ENCODE measurements at places on chromosomes 7 and 10.
A peak's percentile ranks its signal among the peaks of the same experiment; 100 is the strongest.

DNA sequence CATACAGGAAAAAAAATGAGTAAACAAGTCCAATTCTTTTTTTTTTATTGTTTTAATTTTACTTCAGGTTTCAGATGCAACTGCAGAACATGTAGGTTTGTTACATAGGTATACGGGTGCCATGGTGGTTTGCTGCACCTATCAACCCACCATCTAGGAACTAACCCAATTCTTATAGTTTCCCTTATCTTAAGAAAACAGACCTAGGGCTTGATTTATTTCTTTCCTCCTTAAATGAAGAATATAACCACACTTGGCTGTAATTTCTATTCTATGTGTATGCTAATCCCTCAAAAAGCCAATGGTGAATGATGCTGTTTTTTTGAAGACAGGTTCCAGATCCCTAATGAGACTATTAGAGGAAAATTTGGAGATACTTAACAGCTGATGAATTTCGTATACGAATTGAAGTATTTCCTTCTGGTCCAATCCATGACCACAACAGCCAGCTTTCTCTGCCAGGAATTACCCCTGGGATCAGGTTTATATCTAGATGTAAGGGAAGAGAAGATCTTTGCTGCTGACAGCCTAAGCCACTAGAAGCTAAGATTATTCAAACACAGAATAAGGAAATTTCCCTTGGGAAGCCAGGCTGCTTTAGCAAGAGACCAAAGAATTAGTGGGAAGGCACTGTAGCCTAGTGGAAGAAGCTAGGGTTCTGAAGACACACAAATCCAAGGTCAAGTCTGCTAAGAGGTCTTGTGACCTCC lies 115.8 kb downstream of the INHBA start:
- no peak for DNase-seq

DNA sequence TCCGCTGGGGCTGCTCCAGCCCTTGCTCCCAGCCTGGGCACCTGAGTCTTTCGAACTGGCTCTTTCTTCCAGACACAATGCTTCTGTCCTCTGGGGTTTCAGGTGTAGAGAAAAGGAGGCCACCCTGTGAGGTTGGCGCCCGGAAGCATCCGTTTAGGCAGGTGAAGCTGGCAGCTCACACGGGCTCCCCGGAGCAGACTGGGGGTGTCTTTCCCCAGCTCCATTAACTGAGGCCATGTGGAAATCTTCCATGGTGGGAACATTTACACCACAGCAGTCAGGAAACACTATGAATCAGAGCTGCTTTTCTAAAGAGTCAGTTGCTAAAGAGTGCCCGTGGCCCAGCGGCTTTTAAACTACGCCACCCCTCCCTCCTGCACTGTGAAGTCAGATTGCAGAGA lies 29.2 kb downstream of the PRKAG2 start:
- DNase-seq: no peak

DNA sequence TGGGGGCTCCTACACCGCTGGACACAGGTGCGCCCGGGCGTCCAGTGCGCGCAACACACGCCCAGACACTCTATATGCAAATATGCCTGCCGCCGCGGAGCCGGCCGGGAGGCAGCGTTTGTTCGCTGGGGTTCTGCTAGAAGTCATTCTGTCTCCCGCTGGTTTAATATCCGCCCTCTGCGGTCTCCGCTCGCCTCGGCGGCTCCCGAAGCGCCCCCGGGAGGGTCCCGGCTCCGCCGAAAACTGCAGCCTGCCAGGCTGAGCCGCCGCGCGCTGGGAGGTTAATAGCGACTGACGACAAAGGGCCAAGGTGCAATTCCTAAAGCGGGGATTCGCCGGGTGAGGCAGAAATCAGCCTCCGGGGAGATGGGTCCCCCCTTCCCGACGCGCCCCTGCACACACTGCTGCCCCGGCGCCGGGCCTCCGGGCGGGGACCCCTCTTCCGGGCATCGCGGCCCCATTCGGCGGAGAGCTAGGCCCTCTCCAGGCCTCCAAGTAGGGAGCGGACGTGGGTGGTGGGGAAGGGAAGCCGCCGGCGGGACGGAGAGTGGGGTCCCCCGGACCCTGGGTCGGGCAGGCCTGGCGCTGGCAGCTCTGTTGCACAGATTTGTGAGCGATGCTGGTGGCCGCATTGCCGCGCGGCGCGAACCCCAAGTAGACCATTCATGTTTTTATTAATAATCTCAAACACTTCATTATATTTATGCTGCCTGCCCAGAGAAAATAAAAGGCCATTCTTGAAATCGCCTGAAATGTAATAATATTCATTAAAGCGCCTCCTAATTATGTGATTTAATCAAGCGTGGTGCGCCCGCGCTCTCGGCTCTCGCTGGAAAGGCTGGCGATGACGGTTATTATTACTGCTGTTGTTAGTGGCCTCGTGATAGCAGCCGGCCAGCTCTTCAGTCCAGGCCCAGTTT lies 9.1 kb downstream of the EN2 start:
- DNase-seq: no peak

GRCh38 chr7:148699024-148699781 lies 500 bp downstream of the CUL1 start:
- no peak for DNase-seq

GRCh38 chr7:20653636-20654035 lies 38.2 kb downstream of the ABCB5 start:
- DNase-seq: no peak

DNA sequence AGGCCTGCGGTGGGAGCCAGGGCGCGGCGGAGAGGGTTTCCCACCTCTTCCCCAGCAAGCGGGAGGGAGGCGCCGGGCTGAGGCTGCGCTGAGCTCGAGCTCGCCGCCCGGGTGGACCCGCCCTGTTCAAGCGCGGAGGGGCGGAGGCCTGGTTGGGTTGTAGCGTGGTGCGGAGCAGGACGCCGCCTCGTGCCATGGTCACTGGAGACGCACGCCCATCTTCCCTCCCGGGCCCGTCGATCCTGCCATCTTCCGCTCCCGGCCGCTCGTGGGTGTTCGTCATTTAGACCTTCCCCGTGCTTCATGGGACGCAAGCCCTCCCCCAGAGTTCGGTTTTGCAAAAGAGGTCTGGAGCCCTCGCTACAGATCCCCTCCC lies 9.3 kb upstream of the EN2 start:
- DNase-seq: no peak

GRCh38 chr7:27399791-27400567 lies 157.4 kb downstream of the EVX1 start:
- DNase-seq: no peak

DNA sequence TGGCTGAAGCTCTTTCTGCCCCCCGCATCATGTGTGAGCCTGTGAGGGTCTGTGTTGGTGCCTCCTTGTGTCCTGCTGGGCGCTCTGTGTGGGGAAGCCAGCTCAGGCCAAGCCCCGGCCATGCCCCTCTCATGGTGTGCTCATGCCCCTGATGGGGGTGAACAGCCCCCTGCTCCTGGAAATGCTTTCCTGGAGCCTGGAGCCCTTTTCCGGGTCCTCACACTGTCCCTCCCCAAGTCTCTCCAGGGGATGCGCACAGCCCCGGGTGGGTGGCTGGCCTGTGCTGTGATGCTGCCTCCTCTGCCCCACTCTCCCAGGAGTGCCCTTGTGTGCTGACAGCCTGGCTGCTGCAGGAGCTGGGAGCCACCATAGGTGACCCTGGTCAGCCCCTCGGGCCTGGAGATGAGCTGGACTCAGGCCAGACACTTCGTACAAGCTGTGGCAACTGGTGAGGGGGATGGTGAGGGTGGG lies 20.8 kb upstream of the ZNF862 start:
- no peak for DNase-seq

DNA sequence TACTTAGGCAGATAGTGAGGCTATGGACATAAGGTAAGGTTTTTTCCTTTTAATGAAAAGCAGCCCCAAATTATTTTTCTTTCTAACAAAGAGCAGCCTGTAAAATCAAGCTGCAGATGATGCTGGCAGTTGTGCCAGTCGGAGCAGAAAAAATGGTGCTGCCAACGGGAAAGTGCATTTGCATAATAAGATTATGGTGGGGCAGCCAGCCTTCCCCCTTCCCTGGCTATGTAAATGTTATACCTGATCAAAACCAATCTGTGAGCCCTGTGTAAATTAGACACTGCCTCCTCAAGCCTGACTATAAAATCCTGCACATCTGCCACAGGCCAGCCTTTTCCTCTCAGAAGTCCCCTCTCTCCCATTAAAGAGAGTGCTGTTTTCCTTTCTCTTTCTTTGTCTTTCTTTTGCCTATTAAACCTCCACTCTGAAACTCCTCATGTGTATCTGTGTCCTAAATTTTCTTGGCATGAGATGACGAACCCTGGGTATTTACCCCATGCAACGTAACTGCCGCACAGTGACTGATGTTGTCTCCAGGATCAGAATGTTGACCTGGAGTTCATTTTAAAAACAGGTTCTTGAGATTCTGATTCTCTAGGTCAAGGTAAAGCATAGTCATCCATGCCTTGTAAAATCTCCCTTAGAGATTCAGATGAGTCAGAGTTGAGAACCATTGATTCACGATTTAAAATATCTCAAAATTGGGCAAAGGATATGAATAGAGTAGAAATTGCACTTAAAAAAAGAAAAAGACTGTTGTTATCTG lies 167.3 kb upstream of the C1GALT1 start:
- DNase-seq: no peak

- DNase-seq: no peak
These were observed 157.3 kb downstream of the TMEM178B start for GRCh38 chr7:141231018-141231792.

DNA sequence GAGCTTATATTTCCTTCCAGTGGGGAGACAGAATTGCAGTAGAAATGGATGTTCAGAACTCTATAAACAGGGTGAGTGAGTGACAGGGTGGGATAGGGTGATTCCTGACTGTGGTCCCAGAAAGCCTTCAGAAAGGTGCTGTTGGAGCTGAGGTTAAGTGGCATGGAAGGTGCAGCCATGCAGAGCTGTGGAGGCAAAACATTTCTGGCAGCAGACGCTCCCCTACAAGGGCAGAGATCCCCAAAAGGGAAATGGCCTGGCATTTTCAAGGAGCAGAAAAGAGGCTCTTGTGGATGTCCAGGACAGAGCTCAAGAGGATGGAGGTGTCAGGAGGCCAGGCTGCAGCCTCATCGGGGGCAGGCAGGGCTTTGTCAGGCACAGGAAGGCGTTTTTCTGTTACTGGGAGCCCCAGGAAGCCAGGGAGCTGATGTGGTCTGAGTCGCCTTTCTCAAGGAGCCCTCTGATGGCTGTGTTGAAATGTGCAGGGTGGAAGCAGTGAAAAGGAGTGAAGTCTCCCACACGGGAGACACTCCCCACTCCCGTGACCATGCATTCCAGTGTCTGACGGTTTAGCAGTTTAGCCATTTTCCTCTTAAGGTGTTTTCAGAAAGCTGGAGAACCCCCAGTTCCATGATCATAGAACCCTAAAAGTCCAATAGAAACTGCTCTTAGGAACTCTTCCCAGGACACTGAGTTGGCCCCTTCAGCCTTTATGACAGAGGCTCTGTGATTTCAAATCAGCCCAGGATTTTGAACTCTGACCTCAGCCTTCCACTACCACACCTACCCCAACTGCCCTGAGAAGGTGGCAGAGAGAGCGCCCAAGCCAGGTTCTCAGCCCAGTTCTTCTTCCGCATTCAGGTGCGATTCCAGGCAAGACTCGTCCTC lies 96.2 kb downstream of the C10orf105 start:
- peak; percentile 40 for DNase-seq

- DNase-seq: no peak
These were observed 757.0 kb upstream of the C7orf33 start for GRCh38 chr7:147833557-147833956.

DNA sequence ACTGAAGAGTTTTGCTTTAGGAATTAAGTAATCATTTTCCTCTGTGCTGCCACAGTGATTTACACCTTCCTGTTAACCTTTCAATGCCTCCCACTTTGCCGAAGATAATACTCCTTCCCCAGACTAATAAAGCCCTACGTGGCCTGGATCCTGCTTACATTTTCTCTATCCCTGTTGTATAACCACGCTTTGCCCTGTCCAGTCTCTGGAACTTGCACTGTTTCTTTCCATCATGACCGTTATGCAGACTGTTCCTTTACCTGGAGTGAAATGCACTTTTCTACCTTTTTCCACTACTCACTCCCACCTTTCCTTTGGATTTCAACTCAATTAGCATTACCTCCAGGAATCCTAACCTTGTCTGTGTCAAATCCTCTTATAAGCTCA lies 154.4 kb downstream of the PRKG1 start:
- DNase-seq: no peak

- peak; percentile 67 for DNase-seq
These were observed 136.0 kb downstream of the CUL2 start for GRCh38 chr10:34954142-34954541.

GRCh38 chr7:73774923-73775322 lies 4.9 kb upstream of the CLDN3 start:
- DNase-seq: no peak

DNA sequence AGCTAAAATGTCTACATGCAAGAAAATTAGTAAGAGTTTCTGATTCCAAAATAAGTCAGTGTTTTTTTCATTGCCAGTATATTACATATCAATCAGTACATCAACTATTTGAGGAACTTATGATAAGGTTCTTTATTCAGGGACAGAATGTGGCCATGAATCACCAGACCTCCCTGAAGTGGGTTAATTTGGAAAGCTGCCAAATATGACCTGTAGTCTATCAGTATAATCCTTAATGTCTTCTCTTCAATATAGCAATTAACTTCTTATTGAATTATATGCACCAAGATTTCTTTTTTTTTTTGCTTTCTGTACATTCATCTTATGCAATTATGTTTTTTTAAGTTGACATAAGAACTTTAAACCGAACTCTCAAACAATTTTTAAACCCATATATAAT lies 714.5 kb upstream of the POT1 start:
- no peak for DNase-seq

DNA sequence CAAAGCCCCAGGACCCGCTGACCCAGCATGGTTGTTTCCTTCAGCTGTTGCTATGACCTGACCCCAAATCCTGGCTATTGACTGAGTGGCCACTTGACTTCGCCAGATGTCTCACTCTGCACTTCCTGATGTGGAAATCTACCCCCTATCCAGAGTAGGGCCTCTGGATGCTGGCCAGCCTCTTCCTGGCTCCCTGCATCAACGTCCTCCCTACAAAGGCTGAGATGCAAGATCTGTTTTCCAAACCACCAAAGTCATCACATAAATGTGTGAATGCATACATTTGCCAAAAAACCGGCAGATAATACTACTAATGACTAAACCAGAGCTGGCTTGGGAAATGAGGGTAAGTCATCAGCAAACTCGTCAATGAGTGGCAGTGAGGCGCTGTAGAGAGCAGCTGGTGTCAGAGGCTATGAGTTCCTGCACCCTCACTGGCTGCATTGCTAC lies 70.4 kb downstream of the PYROXD2 start:
- DNase-seq: no peak

GRCh38 chr10:84590327-84591193 lies 262.2 kb downstream of the CCSER2 start:
- no peak for DNase-seq

GRCh38 chr10:61901829-61902444 lies 438 bp downstream of the ARID5B start:
- DNase-seq: no peak

Data from RWPE1 (cell line).